ENCODE measurements at places on chromosomes 11 and 22.

DNA sequence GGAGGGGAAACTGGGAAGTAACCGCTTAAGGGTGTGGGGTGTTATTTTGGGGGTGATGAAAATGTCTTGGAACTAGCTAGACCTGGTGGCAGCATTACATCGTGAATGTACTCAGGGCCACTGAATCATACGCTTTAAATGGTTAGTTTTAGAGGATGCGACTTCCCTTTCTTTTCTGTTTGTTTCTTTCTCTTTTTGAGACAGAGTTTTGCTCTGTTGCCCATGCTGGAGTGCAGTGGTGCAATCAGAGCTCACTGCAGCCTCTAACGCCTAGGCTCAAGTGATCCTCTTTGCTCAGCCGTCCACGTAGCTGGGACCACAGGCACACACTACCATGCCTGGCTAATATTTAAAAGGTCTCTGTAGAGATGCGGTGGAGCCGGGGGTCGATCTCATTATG, 5.6 kb upstream of the MIAT start:
- DNase-seq = no peak

DNA sequence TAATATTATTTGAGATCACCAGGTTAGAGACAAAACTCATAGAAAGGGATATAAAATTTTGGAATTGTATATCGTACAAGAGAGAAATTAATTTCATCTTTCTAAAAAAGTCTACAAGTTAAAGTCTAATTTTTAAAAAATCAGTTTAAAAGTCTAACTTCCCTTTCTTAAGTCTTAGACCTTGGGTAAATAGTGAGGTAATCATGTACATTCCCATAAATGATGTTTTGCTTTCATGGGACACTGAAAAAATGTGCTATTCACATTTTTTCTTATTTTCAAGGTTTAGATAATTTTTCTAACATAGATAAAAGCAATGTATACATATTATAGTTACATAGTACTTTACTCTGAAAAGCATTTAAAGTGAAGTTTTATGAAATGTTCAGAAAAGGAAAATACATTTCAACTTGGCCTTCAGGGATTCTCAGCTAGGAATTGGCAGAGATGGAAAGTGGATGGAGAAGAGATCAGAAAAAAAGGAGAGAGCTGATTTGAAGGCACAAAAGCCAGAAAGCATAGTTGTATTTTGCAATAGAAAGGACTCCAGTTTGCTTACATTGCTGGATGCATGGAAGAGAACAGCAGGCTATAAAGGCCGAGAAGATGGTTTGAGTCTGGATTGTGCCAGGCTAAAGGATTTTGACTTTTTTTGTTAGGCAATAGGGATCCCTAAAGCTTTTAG, 194.0 kb downstream of the CASP12 start:
- no peak for DNase-seq

- no peak for DNase-seq
Observed at GRCh38 chr11:93849751-93850593, 446 bp downstream of the VSTM5 start.

- no peak for DNase-seq
Observed at GRCh38 chr11:102807921-102808320, 10.0 kb upstream of the MMP1 start.

DNA sequence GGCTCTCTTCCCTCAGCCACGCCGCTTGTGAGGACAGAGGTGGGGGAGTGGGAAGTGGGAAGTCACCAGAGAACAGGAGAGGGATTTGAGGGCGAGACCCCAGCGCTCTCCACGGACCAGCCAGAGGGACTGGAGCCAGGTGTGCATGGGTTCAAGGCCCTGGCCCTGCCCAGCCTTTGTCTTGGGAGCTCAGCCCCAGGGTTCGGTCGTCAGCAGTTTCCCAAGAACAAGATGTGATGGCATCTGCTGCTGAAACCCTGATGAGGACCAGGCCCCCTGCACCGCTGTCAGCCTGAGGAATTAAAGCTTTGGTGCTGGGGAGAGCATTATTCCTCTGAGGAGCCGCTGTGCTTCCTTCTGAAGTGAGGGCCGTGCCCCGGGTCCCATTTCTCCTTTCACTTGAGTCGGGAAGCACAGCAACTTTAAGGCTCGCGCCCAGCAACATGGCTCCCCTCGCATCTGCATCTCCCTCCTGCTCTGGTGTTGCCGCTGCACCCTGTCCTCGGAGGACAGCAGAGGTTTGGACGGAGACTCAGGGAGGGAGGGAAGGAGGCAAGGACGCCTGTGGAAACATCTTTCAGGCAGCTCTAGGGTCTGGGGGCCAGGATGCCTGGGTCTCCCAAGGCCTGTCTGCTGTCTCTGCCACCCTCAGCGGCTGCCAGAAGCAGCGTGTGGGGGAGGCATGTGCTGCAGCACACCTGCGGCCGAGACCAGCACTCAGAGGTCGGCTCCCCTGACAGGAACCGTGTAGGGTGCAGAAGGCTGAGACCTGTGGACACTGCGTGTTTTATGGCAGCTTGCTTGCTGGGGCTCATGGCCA, 3.8 kb downstream of the IFITM5 start:
- DNase-seq = no peak

DNA sequence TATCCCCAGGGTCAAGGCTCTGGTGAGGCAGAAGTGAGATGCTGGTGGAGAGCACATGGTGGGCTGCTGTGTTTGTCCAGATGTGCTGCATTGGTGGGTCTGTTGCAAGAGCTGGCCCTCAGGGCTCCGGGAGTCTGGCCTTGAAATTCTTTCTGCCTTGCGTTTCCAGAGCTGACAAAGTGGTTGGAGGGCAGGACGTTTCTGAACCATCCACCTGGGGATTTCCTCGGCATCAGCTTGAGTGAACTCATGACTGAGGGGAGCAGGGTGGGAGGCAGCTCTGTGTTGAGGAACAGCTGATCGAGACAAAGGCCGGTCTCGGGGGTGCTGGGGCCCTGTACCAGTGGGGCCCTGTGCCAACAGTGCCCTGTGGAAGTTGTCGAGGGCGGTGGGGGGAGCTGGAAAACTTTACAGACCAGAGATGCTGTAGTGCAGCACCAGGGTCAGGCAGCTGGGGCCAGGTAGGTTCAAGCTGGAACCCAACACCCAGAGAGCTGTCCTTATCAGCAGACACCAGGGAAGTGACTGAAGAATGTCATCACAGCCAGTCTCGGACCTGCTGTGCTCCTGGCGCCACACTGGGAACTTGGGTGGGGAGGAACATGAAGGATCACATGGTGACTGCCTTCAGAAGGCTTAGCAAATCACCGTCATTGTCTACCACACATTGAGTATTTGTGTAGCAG, 4.9 kb downstream of the TSKU start:
- DNase-seq = no peak

GRCh38 chr22:40542821-40543540, 93.5 kb downstream of the MRTFA start:
- DNase-seq = no peak

DNA sequence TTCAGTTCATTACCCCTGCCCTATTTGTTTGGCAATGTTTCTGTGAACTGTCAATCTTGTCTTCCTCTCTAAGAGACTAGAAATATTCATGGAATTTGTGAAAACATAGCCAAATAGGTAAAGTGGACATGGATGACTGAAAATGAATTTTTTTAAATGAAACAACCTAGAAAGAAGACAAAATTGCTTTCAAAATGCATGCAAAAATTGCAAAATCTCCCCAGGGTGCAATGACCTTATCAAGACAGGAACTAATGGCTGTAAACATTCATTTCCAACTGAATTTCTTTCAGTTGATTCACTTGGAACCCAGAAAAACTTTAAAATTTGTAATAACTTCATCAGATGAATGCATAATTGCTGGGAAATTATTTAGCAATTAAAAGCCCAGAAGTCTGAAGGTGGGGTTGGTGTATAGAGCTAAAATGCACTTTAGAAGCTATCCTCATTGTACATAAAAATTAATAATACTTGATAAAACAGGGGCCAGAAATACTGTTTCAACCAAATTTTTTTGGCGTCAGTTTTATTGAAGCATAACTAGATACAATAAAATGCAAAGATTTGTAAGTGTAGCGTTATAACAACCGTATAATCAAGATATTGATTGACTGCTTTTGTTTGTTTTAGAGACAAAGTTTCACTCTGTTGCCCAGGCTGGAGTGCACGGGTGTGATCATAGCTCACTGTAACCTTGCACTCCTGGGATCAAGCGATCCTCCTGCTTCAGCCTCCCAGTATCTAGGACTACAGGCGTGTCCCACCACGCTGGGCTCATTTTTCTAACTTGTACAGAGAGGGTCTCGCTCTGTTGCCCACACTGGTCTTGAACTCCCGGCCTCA, 27.6 kb upstream of the SLC35C1 start:
- no peak for DNase-seq

GRCh38 chr11:126544108-126545056, 188.9 kb downstream of the ST3GAL4 start:
- no peak for DNase-seq

- no peak for DNase-seq
Observed at GRCh38 chr22:27124351-27124966, 467.1 kb downstream of the MIAT start.

GRCh38 chr11:23013509-23013908, 153.2 kb upstream of the CCDC179 start:
- DNase-seq = no peak

GRCh38 chr22:37843741-37844089, 419 bp downstream of the ANKRD54 start:
- DNase-seq = peak; percentile 76
